ENCODE measurements at places on chromosomes 1 and 21.

DNA sequence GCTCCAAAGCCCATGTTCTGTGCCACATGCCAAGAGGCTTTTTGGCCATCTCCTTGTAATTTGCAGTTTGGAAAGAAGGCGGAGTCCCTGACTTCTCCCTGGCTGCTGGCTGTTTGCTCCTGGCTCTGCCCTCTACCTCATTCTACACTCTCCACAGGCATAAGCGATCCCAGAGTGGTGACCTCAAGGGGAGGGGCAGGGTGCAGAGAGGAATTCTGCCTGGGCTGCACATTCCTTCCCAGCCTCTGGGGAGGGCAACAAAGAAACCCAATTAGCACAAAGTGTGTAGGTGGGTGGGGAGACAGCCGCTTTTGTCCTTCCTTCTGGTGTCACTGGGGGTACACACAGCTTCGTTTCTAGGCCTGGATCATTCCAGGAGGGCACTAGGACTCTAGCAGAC, 95.3 kb downstream of the HIVEP3 start:
- no peak for DNase-seq

DNA sequence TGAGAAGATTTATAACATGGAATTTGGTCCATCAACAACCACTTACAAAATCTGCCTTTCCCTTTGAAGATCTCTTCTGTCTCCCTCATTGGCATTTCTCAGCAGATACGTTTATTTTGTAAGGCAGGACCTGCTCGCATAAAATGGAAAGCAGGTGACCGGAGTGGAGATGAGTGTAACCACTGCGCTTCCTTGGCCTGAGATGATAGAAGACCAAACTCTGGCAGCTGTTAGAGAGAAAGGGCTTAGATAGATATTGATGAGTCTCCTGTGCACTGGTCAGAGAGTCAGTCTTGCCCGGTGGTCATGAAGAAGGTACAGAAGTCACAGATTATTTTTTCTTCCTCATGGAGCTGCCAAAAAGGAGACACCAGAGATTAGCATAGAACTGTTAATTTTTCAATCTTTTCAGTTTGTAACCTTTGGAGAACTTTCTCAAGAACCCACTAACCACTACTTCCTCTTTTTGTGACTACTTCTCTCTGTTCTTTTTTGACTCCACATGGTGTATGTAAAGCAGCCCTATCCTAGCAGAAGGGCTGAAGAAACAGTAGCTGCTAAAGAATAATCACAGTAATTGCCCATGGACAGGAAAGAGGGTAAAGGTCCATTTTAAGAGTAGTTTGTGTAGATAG, 47.6 kb downstream of the FCRL3 start:
- no peak for DNase-seq

- no peak for DNase-seq
These were observed 669 bp upstream of the ARL8A start for GRCh38 chr1:202145068-202145743.

GRCh38 chr1:39698568-39698967, 7.3 kb upstream of the HPCAL4 start:
- DNase-seq, result no peak

GRCh38 chr1:247681288-247681897, 1.9 kb upstream of the OR13G1 start:
- peak; percentile 50 for DNase-seq

- DNase-seq, result no peak
These were observed 44.4 kb downstream of the RWDD3 start for GRCh38 chr1:95278173-95279006.

DNA sequence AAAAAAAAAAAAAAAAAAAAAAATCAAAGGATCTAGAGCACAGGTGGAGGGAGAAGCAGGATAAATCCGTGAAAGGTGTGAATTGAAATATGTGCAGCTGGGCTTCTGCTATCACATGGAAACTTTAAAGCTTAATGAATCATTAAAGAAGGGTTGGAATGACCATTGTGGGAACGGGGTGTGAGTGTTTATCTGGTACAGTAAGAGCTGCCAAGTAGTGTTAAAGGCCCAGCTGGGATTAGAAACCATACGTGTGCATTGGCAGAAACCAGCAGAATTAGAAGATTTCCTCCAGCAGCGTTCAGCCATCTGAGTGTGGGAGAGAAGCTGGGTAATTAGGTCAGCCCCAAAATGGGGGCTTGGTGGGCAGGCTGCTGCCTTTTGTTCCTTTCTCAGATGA, 13.5 kb downstream of the FALEC start:
- no peak for DNase-seq

- no peak for DNase-seq
These were observed 89.6 kb upstream of the HNRNPU start for GRCh38 chr1:244953901-244954300.

DNA sequence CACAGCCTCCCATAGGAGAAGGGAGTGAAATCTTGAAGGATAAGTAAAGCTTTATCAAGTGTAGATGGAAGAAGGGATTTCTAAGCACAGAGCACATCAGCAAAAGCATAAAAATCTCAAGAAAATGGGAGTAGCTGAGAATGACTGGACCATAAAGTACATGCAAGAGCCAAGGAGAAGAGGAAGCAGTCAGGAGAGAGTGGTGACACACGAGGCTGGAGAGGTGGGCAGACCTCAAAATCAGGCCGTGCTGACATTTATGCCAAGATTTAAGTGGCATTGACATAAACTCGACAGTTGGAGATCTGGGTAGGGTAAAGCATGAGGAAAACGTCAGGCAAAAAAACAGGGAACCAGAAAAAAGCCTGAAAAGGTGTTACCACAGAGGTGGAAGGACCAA, 62.3 kb downstream of the GFI1 start:
- DNase-seq, result no peak

GRCh38 chr1:201356701-201357100, 20.8 kb downstream of the TNNT2 start:
- DNase-seq, result no peak

DNA sequence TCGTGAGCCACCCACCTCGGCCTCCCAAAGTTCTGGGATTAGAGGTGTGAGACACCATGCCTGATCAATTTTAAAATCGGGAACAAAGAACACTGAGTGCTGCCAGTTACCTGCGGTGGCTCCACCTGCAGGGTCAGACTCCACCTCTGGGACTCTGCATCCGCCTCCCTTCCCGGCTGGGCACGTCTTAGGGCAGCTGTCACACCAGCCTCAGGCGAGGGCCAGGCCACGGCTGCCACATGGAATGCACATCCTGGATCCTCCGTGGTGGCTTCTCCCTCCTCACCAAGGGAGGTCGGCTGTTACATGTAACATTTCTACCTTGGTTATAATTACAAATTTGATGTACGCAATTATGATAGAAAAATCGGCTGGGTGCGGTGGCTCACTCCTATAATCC, 5.9 kb upstream of the MXRA8 start:
- DNase-seq, result no peak

GRCh38 chr1:108140177-108140576, 60.0 kb downstream of the SLC25A24 start:
- no peak for DNase-seq

DNA sequence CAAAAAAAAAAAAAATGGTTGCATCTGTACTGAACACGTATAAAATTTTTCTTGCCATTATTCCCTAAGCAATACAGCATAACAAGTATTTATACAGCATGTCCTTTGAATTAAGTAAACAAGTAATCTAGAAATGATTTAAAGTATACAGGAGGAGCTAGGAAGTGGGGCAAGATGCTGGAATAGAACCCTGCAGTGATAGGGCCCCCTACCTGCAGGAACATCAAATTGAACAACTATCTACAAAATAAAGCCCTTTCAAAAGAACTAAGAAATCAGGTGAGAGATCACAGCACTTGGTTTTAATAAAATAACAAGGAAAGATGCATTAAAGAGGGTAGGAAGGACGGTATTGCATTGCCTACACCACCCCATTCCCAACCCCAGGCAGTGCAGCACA, 10.9 kb downstream of the TSHB start:
- no peak for DNase-seq

GRCh38 chr1:164064501-164064900, 494.5 kb upstream of the PBX1 start:
- no peak for DNase-seq

GRCh38 chr1:3225661-3226060, 156.7 kb downstream of the PRDM16 start:
- no peak for DNase-seq

- no peak for DNase-seq
These were observed 2.8 kb downstream of the IFI16 start for GRCh38 chr1:159012495-159012894.

- DNase-seq, result no peak
These were observed 236.1 kb upstream of the VAMP3 start for GRCh38 chr1:7535016-7535415.

DNA sequence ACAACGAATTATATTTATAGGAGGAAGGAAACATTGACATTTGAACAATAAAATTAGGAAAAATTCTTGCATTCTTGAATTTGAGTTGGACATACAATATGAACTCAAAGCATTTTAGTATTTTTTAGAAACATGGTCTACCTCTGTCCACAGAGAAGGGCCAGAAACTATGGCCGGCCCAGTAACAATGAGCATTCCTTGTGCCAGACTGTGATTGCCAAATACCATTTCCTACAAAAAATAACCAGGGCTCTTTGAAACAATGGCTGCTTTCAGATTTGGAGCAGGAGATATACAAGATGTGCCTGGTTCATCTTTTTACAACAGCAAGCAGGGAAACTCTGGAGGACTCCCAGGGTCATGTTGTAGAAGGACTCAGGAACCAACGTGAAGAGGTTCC, 38.4 kb downstream of the NOS1AP start:
- no peak for DNase-seq

DNA sequence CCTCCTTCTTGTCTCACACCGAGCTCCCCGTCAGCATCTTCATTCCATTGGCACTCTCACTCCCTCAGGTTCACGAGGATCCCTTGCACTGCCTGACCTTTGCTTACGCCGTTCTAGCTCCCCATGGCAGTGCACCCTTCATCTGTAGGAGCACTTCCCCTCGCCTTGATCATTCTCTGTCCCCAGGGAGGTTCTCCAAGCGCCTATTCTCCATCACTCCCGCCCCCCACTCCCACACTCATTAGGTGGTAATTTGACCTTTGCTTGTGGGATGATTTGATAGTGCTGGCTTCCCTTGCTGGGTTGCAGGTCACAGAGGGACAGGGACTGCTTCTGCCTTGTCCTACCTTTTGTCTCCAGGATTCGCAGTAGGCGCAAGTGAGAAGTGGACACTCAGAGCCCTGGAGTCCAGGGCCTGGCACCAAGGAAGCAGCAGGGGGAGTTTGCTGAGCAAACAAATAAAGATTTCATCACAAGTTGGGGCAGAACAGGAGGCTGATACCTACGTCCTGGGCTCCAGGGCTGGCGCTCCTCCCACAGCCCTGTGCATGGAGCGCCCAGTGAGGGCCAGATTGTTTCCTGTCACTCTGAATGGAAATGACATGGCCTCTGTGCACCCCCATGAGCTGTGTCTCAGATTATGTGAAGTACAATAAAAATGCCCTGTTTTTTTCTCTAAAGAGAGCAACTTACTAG, 82.0 kb upstream of the RUNX3 start:
- no peak for DNase-seq

DNA sequence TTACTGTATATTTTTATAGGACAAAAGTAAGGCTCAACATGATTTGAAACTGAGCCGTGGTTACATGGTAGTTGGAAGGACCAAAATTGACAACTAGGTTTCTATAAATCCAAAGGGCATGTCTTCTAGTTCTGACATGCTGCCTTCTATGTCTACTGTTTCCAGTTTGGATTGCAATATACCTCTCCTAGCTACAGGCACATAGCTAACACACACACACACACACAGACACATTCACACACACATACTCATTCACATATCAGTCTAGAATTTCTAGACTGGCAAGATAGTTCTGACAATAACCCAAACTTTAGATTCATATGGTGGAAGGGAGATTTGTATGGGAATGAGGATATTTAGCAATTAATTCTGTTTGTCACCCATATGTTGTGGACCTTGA, 544.8 kb upstream of the CAMK1G start:
- no peak for DNase-seq

DNA sequence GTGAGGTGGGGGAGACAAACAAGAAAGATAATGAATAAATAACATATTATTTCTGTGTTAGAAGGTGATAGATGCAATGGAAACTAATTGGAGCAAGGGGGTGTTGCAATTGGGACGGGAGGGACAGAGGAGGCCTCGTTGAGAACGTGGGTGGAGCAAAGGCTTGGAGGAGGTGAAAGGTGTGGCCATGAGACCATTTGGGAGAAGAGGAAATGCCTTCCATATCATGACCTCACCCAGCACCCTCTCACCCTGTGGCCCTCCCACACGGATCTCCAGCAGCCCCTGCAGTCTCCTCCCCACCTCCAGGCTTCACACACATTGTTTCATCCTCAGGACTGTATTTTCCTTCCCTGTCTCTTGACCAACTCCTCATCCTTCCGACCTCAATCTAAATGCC, 85.3 kb upstream of the ARHGAP29 start:
- no peak for DNase-seq

GRCh38 chr1:228850141-228851100, 115.1 kb downstream of the RHOU start:
- DNase-seq, result no peak

- DNase-seq, result no peak
These were observed 795.1 kb downstream of the BRINP3 start for GRCh38 chr1:189682591-189682990.

GRCh38 chr1:42315500-42315899, 19.5 kb downstream of the FOXJ3 start:
- DNase-seq, result no peak

GRCh38 chr1:25825605-25826004, 5.9 kb downstream of the MTFR1L start:
- DNase-seq, result no peak

GRCh38 chr1:192002063-192002462, 156.2 kb upstream of the RGS18 start:
- DNase-seq, result no peak

GRCh38 chr21:29524055-29524454, 225.3 kb downstream of the BACH1 start:
- DNase-seq, result no peak

DNA sequence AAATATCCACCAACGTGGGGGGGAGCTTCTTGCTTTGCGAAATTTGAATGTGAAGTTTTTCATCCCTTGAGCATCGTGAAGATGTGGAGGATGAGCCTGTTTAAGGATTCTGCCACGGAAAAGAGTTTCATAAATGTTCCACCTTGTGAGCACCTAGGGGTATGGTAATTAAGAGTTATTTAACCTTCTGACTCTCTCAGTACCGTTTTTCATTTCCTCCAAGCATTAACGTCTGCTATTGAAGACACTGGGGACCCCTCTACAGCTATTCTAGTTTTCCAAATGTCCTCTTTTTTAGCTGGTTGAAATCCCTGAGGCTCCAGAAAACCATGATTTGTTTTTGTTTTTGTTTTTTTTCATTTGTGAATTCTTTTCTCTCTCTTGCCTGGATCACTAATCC, 79.1 kb upstream of the GALNT2 start:
- DNase-seq, result no peak

DNA sequence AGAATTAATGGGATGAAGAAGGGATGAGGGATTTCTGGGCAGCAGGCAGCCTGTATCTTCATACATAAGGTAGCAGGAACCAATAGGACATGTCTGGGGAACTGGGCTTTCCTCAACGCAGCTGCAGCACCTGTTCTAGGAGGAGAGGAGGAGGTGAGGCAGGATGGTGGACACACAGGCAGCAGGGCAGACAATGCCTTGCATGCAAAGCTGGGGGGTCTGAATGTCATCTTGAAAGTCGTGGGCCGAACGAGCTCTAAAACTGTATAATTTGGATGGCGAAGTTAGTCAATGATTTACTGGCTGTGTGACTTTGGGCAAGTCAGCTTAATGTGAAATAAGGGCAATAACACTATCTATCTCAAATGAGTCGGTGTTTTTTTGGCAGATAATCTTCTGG, 124.4 kb downstream of the BEND5 start:
- no peak for DNase-seq

Measured in NCI-H1694 (cell line).